ENCODE measurements at places on chromosomes 3 and 15.

DNA sequence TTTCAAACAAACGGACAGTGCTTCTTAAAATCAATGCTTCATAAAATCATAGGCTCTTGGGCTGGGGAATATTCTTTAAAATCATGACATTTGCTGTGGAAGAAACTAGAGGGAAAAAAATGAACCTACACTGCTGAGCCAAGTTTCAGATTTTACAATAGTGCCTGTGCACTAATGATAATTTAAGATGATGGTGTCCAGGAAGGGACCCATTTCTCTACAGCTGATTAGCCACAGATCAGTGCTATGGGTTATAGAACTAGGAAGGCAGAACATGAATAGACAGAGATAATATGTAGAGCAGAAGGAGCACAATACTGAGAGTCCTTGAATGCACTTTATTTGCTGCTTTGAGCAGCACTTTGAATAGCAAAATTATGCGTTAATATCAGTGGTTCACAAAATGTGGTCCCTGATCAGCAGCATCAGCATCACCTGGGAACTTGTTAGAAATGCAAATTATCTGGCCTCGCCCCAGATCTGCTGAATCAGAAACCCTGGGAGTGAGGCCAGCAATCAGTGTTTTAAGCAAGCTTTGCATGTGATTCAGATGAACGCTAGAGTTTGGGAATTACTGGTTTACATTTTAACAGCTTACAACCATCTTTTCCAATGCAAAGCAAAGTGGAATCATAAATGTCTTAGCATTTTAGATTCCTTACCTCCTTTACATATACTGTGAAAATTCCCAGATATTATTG is 135.8 kb upstream of the ANKRD28 start:
- DNase-seq = no peak

DNA sequence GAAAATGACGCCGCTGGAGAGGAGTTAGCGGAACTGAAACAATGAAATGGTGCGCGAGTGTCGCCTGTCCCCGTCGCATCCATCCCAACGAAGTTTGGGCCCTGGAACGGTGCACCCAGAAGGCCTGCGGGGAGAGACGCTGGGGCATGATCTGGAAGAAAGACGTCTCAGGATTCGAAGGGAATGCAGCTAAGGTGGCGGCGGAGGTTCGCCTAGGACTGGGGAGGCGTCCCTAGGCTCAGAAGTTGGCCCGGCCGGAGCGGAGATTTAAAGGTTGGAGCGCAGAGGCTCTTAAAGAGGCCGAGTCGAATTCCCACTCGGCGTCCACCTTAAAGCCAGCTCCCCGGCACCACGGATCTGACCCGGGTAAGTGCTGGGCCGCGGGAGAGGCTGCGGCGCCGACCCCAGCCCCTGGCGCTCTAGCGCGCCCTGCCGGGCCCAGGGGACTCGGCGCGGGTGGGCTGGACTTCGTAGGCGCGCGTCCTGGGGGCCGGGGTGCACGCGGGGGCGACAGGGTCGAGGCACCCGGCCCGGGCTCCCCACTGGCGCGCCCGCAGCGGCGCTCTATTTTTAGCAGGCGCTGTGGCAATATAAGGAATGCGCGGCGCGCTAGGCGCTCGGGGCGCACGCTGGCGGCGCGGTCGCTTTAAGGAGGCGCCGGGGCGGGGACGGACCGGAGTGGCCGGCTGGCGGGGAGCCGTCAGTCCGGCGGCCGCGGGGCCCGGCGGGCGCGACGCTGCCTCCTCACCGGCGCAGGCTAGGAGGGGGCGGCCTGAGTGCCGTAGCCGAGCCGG is at the start of gene MRAS:
MRAS (plus strand) TSS at position 620 of the 794 bp plus-strand sequence. CDS start 24,305 bp downstream, outside the sequence.
- peak; percentile 61 for DNase-seq

DNA sequence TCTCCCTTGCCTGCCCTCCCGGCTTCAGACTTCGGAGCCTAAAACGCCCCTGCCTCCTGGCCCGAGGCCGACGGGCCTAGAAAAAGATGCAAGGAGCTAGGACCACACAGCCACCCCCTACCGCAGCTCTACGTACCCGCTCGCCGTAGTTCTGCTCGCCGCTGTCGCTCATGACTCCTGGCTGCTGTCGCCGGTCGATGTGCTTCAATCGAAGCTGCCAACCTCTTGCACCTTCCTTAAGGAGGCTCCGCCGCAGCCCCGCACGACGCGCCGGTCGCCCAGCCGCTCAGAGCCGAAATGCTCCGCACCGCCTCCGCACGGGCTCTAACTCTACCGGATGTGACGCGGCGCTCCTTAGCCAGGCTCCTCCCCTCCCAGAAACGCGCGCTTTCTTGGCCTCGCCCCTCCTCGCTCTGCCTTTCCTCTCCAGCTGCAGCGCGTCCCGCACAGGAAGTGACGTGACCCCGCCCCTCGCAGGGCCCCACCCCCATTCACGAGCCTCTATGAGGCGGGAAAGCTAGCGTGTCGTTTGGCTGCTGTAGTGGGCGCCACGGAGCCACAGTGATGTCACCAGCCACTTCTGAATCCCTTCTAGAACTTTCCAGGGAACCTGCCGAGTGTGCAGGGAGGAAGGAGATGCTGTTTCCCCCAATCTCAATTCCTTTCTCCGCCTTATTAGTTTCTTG is at the start of gene TRA2B:
TRA2B (minus strand) TSS at position 326 of the 686 bp plus-strand sequence; CDS start at position 172, 154 bp downstream.
- DNase-seq = peak; percentile 99

DNA sequence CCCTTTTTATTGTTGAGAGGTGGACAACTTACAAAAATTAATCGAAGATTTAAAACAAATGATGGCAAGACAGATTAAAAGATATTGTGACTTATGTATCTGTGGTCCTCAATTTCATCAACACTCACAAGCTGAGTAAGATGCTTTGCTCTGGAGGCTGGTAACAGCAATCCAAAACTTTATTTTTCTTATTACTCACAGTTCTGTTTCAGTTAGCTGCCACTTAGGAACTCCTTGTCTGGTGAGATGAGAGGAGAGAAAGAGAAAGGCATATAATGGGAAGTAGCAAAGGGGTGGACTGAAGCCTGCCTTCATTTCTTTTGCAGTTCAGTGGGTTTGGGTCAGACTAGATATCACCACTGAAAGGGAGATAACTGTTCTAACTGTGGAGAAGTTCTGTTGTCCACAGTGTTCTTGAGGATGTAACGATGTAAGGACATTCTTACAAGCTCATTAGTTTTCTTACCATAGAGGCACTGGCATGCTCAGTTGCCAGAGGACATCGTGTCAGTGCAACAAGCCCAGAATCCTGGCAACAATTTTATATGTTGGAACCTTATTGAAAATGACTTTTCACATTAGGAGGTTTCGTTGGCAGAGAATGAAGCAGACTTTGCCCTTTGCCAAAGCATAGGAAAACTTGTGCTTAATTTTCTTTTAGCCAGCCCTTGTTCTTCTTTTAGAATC is 93.6 kb downstream of the PLCL2 start:
- no peak for DNase-seq

- DNase-seq = no peak
These were observed 56.0 kb upstream of the SLC4A7 start for GRCh38 chr3:27540231-27540630.

Measured in NCI-H524 (cell line).